ENCODE measurements at places on chromosomes 12 and 14.

- DNase-seq = peak; percentile 62
These were observed at the start of gene ANO2 for GRCh38 chr12:5945071-5946008. Gene ANO2, minus strand, starts transcription at chr12:5945259. Its CDS starts 42 bp downstream, at chr12:5945217.

GRCh38 chr12:54497883-54498282, 331 bp downstream of the NCKAP1L start:
- no peak for DNase-seq

DNA sequence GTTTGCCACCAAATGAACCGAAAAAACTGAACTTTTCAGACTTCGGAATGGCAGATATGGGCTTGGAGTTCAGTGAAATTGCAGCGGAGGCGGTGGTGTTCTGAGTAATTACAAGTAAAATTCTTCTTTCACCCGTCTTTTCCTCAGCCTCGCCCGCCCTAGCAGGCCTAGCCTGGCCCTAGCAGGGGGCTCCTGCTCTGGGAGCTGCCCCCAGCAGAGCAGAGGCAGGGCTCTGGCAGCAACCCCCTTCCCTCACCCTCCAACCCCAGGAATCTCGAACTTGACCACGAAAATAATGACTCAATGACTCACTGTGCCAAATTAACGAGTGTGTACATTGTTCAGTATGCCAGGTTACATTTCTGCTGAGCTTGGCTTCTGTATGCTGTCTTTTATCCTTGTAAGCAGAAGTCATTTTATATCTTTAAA, 1.1 kb downstream of the PAPLN start:
- no peak for DNase-seq

DNA sequence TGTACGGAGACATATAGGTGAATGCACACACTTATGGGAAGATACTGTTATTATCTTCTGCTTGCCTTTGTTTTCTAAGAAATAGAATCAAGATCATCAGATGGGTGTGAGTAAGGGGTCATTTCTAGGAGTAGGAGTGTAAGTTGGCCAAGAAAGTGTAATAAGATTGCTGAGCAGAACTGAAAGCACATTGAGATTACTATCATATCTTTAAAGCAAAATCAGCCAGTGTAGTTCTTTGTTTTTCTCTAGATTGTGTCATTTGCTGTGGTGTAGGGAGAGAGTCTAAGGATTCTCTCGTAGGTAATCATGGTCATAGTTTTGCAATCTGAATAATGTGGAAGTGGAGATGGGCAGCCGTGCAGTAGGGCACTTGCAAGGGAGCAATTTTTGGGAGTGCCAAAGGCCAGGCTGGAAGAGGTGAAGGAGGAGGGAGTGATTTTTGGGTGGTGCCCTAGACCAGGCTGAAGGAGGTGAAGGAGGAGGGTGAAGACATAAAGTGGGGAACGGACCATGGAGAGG, 131.6 kb downstream of the RGS6 start:
- no peak for DNase-seq

GRCh38 chr14:89746654-89747053, 207.9 kb downstream of the EFCAB11 start:
- DNase-seq = no peak

DNA sequence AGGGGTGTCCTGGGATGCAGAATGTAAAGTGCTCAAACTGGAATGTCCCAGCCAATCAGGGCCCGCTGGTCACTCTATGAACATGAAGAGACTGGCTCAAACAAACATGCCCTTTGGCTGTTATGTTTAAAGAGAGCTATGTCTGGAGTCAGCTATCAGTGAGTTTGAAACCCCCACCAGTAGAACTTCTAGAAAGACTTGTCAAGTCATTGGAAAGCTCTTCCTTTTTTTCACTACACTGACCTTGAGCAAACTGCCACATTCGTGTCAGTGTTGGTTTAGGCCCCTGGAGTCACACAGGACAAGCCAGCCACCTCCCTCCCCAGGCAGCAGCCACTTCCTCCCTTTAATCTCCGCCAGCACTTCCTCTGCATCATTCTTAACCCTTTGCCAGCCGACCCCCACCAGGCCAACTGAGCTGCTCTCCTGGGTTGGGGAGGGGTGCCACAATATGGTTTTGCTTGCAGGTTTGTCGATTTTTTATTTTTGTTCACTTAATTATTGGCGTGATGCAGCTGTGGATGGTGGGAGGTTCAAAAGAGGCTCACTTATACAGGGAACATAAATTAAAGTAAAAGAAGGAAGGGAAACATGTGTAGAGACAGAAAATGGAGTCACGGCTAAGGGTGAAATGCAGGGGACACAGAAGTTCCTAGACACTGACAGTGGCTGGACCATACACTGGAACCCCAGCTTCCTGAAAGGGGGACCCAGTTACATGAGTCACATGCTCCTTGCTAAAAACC, 25.3 kb downstream of the CMKLR1 start:
- DNase-seq = peak; percentile 34

DNA sequence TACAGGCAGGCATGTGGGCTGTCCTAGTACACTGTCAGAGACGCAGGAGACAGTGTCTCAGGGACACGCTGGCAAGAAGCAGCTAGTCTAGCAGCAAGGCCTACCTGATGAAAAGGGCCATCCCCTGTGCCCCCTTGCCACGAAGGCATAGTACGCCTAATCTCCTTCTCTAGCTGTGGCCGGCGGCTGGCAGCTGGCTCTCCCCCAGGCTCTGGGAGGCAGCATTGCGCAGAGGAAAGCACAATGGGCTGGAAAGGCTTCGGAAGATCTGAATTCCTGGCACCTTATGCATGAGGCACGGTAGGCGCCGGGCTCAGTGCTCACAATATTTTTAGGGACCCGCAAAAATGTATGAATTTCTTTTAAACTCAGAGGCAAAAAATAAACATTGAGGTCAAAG, 16.0 kb upstream of the PLEKHH1 start:
- peak; percentile 26 for DNase-seq

DNA sequence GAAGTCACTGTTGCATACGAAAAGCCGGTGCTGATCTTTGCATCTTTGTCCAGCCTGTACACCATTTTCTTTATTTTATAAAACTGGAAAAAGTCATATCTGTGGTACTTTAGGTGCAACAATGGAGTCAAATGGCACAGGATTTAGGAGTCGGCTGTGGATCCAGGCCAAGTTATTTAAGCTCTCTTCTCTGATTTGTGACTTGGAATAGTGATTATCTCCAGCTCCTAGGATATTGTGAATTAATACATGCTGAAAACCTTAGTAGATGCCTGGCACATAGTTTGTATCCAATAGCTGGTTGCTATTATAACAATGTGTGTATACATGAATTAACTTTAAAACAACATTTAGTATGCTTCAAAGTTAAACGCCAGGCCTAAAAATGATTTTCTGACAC, 6.2 kb upstream of the CCER1 start:
- no peak for DNase-seq

DNA sequence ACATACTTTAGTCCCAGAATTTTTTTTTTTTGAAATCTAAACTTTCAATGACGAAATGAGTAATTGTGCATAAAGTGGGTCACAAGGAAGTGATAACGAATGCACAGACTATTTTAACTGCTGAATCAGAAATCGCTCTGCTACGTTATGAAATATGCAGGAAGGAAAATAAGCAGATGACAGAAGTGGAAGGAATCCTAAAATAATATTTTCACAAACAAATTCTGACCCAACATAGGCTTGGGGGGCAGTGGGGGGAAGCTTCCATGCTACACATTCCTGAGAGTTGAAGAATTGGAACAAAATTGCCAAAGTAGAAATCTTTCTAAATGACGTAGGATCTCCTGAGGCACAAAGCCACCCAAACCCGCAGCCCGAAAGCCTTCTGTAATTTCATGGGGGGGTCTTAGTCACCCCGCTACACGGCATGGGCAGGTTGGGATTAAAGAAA, 89.6 kb downstream of the ARF6 start:
- DNase-seq = no peak

DNA sequence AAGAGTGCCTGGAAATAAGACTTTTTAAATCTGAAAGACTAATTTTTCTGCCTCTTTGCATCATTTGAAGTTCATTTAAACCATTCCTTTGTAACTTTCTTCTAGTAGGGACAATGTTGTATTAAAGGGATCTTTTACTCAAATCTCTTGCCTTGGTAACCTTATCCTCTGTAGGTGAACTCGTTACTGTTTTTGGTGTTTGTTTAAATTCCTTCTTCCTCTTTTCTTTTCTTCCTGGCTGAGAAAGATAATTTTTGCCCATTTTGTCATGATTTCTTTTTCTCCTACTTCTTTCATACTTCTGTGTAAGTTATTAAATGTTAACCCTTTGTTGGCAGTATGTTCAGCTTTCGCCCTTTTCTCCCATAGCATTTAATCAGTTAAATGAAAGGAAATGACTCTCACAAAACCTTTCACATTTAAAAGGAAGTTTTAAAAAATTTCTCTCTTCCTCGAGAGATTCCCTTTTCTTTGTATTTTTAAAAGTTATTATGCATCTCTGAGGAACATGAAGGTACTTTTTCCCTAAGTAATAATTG, 10.3 kb downstream of the VEZT start:
- DNase-seq = no peak

DNA sequence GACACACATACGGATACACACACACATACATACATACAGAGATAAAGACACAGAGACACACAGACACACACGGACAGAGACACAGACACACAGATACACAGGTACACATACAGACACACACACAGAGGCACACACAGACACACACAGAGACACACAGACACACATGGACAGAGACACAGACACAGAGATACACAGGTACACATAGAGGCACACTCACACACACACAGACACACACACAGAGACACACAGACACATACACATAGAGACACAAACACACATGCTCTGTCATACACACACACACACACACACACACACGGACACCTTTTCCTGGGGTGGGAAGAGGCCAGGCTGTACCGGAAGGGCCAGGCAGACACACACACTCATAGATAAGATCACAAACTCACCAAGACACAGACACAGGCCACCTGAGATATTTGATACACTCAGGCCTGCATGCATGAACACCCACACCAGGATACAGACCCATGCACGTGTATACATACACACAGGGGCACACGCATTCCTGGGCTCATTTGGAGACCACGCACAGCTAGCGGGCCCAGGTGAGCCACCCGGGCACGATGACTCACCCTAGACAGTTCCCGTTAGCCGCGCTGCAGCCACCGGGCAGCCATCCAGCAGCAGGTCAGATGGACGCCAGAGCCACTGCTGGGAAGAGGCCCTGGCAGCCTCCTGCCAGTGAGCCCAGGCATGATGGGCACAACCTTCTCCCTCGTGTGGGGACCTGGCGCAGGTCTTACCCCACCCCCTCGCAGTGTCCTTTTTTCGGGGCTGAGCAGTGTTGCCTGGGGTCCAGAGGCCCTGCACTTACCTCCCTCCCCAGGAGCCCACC, 1.8 kb upstream of the AHNAK2 start:
- no peak for DNase-seq

GRCh38 chr14:88252498-88252897, 70.6 kb downstream of the KCNK10 start:
- no peak for DNase-seq

- DNase-seq = no peak
These were observed 36.5 kb downstream of the RILPL1 start for GRCh38 chr12:123497065-123497464.

GRCh38 chr12:65606008-65606766, 218.1 kb upstream of the HMGA2 start:
- DNase-seq = no peak

- DNase-seq = no peak
These were observed 122.1 kb downstream of the PRKD1 start for GRCh38 chr14:29805415-29806123.

- DNase-seq = no peak
These were observed 136.7 kb upstream of the LRIG3 start for GRCh38 chr12:59056966-59057365.

- DNase-seq = no peak
These were observed 5.3 kb downstream of the BHLHE41 start for GRCh38 chr12:26119391-26119989.

DNA sequence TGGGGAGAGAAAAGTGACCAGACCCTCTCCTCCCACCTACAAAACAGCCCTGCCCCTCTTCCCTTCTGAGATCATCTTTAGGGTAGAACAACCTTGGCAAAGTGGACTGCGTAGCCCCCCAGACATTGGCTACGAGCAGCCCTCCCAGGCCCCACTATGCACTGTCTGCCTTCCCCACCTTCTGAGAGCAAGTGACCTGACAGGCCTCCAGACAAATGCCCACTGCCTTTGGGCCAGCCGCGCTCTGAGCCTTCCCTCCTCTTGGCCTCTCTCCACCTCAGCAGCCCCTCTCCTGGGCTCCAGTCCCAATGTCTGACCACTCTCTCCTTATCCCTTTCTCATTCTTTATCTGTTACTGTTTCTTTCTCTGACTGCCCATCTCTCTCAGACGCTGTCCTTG, 46.5 kb upstream of the CCND2 start:
- DNase-seq = no peak

DNA sequence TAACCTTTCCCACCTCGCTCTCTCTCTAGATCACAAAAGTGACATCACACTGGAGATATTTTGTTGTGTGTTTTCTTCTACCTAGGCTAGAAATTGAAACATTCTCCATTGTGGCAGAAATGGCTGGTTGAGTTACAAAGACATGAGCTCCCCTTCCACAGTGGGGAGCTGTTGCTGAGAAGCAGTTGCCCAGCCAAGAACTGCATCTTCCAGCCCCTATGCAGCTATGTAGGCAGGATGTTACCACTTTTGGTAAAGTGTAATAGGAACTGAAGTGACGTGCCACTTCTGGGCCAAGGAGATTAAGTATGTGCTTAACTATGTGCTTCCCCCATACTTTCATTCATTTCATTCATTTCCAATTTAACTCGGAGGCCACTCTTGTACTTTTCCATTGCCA, 138.7 kb upstream of the E2F7 start:
- DNase-seq = no peak

DNA sequence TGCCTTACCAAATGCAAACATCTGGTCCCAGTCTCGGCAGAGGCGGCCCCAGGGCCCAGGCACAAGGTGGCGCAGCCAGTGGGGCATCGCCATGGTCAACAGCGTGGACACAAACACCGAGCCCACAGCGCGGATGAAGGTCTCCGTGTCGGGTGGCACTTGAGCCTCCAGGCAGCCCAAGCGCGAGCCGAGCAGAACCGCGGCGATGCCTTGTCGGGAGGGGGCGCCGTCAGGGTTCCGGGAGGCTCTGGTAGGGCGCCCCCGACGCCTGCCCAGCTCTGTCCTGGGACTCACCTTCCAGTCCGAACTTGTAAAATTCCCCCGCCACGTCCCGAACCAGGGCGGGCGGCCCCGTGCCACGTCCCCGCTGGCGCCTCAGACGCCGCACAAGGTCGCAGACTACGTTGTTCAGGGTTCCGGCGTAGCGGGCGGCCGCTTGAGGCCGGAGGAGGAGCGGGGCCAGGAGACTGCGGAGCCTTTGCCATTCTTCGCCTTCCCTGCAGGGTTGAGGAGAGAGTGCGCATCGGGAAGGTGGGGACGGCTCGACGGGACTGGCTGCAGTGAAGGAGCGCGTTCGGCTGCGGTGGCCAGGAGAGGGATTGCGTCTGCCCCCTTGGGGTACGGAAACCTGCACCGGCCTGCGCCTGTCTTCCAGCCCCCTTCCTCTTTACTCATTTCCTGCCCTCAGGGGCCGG, 1.7 kb downstream of the CYP27B1 start:
- peak; percentile 44 for DNase-seq

- no peak for DNase-seq
These were observed 336.2 kb upstream of the GARIN6 start for GRCh38 chr12:99311373-99311772.

GRCh38 chr12:38409511-38409910, 92.9 kb downstream of the ALG10B start:
- no peak for DNase-seq

GRCh38 chr14:31944256-31945073, 132.6 kb upstream of the ARHGAP5 start:
- DNase-seq = no peak

GRCh38 chr14:50922803-50923202, 21.5 kb downstream of the PYGL start:
- DNase-seq = no peak
